NCI-H510A treated with DMSO at 0.1 percent for 48 hours (cell line): ENCODE measurements at places on chromosomes 13 and 19.
A peak's percentile ranks its signal among the peaks of the same experiment; 100 is the strongest.

- DNase-seq, result peak; percentile 83
Observed at GRCh38 chr19:47225746-47226425, 5.1 kb downstream of the BBC3 start.

GRCh38 chr19:35738887-35739229 lies 3.4 kb downstream of the IGFLR1 start:
- DNase-seq, result no peak

- DNase-seq, result no peak
Observed at GRCh38 chr13:46553521-46553885, 533 bp downstream of the LRCH1 start.

GRCh38 chr13:100608906-100609305 lies 20.3 kb upstream of the GGACT start:
- DNase-seq, result no peak

DNA sequence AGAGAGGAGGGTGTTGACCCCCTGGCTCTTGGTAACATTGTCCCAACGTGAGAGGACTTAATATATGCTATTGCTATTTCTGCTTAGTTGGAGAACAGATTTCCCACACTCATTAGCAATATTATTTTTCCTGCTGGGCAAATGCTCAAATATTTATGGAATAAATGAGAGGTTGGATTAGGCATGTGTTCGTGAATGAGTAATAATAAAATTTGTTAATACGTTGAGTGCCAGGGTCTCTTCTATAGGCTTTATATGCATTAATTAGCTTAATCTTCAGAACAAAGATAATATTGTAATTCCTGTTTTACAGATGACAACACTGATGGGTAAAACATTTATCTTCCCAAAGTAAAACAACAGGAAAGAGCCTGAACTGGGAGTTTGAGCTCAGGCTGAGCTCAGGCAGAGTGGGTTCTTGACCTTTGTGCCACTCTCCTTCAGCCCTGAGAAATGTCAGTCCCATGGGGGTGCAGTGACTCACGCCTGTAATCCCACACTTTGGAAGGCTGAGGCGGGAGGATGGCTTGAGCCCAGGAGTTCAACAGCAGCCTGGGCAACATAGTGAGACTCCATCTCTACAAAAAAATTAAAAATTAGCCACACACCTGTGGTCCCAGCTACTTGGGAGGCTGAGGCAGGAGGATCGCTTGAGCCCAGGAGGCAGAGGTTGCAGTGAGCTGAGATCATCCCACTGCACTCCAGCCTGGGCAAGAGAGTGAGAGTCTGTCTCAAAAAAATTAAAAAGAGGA lies 1.2 kb downstream of the ZNF233 start:
- no peak for DNase-seq

DNA sequence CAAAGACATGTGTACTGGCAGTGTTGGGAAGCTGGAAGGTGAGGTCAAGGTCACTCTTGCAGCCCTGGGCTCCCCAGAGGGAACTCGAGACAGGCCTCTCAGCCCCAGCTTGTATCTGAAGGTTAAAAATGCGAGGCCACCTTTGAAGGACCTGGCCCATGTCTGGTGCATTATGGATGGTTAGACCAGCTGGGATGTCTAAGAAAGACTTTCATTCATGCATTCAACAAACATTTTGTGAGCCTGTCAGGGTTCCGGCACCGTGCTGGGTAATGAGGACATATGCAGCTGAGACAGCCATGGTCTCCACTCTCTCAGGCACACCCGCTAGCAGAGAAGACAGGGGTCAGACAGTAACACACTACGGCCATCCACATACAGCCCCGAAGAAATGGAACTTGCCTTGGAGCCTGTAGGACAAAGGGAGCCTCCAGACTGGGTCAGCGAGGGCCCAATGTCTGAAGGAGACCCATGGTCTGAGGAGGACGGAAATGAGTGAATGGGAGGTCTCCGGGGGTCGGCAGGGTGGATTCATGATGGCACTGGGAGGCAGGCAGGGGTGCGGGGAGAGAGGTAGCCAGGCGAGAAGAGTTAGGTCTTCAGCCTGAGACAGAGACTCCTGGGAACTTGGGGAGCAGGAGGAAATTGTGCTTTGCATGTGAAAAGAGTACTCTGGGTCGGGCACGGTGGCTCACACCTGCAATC lies 19.0 kb downstream of the VSTM2B start:
- DNase-seq, result no peak

DNA sequence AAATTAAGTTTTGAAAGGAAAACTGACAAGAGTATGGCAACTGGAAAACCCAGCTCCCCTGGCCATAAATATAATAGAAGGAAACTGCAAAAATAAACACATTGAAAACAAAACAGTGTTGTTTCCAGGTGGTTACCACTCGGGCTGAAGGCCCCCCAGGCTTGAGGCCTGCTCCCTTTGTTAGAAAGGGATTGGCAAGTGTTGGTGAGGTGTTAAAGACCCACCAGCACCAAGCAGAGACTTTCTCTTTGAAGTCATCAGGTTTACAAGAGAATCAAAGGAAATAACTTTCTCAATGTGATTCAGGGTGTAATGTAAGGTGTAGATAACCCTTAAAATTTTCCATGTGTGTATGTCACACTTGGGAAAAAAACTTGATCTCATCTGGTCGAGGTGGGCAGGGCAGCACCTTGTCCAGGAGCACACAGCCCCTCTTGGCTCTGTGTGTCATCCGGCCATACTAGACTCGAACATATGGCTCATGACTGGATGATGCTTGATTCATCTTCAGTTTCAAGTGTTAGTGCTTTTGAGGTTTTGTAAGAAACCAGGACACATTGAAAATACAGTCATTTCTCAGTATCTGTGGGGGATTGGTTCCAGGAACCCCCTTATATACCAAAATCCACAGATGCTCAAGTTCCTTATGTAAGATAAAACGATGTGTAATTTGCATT lies 7.8 kb downstream of the ACTN4 start:
- DNase-seq, result no peak

DNA sequence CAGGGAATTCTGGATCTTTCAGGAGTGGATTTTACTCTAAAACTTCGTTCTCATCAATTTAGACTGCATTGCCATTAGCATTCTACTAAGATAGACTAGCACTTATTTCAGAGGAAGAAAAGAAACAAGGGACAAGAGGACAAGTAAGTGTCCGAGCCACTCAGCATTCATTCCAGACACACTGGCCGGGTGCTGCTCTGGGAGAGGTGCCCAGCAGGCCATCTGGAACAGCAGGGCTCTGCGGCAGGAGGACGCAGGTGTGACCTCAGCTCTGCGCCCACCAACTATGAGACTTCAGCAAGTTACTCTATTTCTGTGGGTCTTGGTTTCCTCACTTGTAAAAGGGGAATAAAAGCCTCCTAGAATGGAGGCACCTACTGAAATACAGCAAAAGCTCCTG lies 4.2 kb downstream of the EPS15L1 start:
- DNase-seq, result no peak

GRCh38 chr13:25248071-25248470 lies 39.2 kb downstream of the MTMR6 start:
- no peak for DNase-seq

GRCh38 chr13:30159446-30159839 lies 147.9 kb downstream of the KATNAL1 start:
- no peak for DNase-seq

GRCh38 chr19:18191640-18192062 lies 1.4 kb upstream of the MPV17L2 start:
- no peak for DNase-seq

DNA sequence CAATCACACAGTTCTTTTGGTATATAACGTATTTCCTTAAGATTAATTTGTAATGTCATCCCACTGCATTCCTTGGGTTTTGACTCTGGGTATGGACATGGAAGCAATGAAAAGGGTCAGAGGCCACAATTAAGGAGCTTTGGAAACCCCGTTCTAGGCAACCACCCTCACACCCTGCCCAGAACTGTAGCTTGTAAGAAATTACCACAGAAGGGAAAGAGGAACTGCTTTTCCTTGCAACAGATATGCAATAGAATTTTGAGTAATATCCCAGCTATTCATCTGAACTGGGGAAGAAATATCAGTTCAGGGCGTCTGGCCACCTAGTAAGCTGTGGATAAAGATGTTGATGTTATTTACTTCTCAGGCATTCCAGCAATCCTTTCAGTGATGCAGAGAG lies 985 bp upstream of the CLC start:
- DNase-seq, result no peak

DNA sequence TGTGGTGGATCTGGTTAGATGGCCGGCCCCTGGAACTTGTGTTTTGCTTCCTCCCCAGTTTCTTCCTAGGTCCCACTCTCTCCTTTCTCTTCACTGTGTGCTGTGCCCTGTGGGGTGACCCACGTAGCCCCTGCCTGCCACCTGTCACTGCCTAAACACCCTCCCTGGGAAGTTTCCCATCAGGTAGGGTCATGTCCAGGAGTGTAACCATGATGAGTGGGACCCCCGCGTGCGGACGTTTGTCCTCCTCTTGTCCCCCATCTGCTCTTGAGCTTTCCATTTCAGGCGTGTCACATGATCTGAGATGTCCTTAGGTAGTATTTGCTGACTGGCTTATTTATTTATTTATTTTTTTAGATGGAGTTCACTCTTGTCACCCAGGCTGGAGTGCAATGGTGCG lies 61.3 kb downstream of the ARHGEF7 start:
- no peak for DNase-seq

DNA sequence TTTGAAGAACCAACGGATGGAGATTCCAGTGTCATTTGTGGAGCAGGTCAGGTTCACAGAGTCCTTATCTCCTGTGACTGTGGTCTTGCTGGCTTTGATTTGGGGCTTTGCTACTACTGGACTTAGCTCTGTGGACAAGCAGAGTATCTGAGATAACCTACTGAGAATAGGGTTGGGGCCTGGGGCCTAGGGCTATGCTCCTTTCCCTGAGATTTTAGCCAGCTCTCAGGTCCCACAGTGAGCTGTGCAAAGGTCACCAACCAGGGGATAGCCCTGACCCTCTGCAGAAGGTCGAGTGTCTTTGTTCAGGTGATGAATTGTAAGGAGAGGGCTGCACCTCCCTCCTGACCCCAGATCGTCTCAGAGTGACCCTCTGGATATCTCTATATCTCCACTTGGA lies 9.2 kb downstream of the CEACAM1 start:
- DNase-seq, result no peak

DNA sequence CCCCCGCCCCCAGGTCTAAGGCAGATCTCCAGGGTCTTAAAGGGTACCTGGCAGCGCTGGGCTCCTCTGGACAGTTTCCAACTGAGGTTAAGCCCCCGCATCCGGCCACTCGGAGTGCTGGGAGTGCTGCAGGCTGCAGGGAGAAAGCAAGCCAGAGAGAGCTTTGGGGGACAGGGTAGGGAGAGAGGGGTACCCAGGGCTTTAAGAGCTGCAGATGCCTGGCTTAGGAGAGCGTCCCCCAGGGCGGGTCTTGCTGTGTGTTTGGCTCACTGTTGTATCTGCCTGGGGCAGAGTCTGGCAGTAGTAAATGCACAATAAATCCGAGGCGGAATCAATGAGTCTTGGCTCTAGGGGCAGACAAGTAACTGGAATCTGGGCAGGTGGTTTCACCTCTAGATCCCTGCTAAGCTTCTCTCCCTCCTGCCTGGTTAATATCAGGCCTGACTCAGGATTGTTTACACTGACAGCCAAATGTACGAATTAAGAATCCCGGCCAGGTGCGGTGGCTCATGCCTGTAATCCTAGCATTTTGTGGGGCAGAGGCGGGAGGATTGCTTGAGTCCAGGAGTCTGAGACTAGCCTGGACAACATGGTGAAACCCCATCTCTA lies 798 bp upstream of the COX6B2 start:
- DNase-seq, result no peak

GRCh38 chr19:4609878-4610511 lies 29.3 kb upstream of the TNFAIP8L1 start:
- no peak for DNase-seq

DNA sequence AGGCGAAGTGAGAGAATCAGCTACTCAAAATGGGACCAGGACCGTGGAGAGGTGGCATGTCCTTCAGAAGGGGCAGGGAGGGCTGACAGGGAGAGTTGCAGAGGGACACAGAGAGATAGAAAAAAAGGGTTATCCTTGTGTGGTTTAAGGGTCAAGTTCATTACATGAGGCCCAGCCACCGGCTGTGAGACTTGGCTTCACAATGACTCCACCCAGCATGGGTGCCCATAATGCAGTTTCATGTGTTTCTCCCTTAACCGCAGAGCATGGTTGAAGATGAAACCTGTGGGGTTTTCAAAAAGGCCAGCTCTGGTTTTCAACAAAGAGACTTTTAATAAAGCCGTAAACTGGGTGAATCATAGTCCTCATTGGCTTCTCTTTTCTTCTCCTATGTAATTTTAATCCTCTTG lies 164.6 kb downstream of the KLF5 start:
- no peak for DNase-seq

- no peak for DNase-seq
Observed at GRCh38 chr13:94313321-94313910, 166.1 kb downstream of the DCT start.

- DNase-seq, result no peak
Observed at GRCh38 chr13:47672245-47673008, 328.6 kb downstream of the SUCLA2 start.

- no peak for DNase-seq
Observed at GRCh38 chr19:47603706-47604565, 5.0 kb upstream of the BICRA start.

DNA sequence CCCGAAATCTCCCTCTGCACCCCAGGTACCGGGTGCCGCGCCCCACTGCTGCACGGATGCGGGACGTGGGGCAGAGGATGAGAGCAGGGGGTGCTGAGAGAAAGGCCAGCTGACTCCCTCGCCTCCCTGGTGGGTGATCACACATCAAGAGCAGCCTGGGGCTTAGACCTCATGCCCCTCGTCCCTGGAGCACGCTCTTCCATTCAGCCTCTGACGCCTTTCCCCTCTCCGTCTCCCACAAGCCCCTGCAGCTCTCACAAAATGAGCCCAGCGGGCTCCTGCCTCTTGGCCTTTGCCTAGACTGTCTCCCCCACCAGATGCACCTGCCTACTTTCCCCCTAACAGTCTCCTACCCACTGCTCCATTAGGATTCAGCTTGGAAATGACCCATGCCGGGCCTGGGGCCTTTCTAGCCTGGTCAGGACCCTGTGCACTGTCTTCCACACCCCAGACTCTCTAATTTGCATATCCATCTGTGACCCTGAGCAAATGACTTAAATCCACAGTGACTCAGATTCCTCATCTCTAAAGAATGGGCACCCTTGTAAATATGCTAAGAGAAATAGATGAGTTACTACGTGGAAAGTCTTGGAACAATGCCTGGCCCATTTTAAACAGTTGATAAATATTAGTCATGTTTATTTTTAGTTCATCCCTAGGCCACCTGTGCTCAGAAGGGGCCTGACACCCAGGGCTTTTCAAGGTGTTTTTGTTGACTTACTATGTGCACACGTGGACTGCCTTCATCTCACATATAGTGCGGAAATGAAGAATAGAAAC lies 582 bp upstream of the PTPRH start:
- DNase-seq, result peak; percentile 62

GRCh38 chr13:111420113-111420876 lies 99.9 kb downstream of the TEX29 start:
- DNase-seq, result no peak

GRCh38 chr13:20815464-20815863 lies 41.7 kb upstream of the EEF1AKMT1 start:
- DNase-seq, result no peak

GRCh38 chr13:97798171-97798821 lies 155.2 kb upstream of the IPO5 start:
- DNase-seq, result no peak

- DNase-seq, result no peak
Observed at GRCh38 chr13:105144936-105145335, 1390.5 kb downstream of the EFNB2 start.
